Colonic mucosa (tissue), 4 donors: ENCODE measurements at places on chromosomes 7 and 10. TPM values are rescaled to one million over a fixed set of nuclear protein-coding genes. Genes with fewer than 3 reads are reported as not detected.

GRCh38 chr7:80186721-80187120 is 52.1 kb downstream of the GNAI1 start:
- no peak for DNase-seq
- no peaks in the 10 kb centered on the region for H3K4me1 ChIP-seq
- H3K27ac ChIP-seq, result no peak overlapping the region
- no peaks in the 10 kb centered on the region for H3K27me3 ChIP-seq
- H3K4me3 ChIP-seq, result no peak overlapping the region
- H3K36me3 ChIP-seq, result no peaks in the 10 kb centered on the region

DNA sequence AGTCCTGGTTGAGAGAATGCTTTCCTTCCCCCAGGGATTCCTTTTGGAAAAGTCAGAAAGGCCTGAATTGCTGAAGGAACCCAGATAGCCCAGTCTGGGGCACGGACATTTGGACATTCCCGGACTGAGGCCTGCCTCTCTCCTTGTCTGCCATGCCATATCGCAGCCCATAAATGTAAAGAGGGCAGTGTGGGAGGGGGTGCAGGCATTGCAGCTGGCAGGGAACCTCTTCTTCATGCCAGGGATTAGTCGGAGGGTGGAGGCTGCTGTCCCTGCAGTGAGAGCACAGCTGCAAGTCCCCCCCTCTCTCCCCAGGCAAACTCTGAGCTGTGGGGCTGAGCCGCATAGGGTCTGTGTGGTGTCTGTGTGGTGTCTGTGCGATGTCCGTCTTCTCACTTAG is 486.0 kb upstream of the MKI67 start:
- DNase-seq, result no peak
- peaks cover 4% of the 10 kb centered on the region for H3K4me1 ChIP-seq
- no peak overlapping the region for H3K27ac ChIP-seq
- H3K27me3 ChIP-seq, result no peaks in the 10 kb centered on the region

DNA sequence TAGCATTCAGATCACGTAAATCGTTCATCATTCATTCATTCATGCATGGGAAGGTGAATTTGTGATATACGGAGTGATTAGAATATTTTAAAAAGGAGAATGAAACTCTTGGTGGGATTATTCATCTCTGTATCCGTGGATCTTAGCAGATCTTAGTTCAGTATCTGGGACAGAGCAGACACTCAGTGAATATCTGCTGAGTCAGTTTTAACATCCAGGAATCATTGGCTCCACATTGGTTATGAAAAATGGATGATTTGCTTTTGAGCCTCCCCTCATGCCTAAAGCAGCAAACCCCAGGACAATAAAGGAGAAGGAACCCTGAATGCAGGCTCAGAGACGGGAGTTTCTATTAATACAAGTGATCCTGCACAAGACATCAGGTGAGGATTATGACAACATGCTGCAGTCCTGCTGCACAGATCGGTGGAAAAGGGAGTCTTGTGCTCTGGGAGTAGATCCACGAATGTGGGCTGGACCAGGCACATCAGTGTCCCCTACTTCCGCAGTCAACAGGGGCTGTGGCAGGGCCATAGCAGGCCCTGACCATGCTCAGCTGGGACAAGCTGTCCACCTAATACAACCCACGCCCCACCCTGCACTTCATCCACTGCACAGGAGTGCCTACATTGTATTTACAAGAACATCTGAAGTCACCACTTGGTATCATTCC is 26.9 kb upstream of the FIGNL1 start:
- H3K27me3 ChIP-seq, result no peaks in the 10 kb centered on the region
- no peaks in the 10 kb centered on the region for H3K4me1 ChIP-seq
- no peaks in the 10 kb centered on the region for H3K36me3 ChIP-seq
- no peak overlapping the region for H3K4me3 ChIP-seq

DNA sequence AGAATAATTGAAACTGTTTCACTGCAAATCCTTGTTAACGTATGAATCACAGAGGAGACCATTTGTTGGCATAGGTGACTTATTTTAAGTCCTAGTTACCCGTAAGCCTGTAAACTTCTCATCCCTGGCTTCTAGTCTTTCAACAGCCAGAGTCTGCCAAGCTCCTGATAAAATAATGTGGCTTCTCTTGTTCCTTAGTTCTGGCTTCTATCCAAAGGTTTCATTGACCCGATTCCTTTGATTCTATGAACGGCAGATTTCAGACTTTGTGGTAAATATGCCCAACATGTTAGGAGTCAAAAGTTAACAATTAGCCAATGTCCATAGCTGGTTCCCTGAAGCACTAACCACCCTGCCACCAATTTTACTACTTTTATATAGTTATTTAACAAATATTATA is 23.3 kb downstream of the DNAH11 start:
- no peaks in the 10 kb centered on the region for H3K27me3 ChIP-seq
- no peak for DNase-seq
- no peaks in the 10 kb centered on the region for H3K4me1 ChIP-seq
- H3K4me3 ChIP-seq, result no peak overlapping the region
- no peak overlapping the region for H3K27ac ChIP-seq

GRCh38 chr7:50952544-50952943 is 169.8 kb upstream of the GRB10 start:
- no peaks in the 10 kb centered on the region for H3K36me3 ChIP-seq
- DNase-seq, result no peak
- no peak overlapping the region for H3K27ac ChIP-seq
- no peak overlapping the region for H3K4me3 ChIP-seq
- no peaks in the 10 kb centered on the region for H3K27me3 ChIP-seq
- no peaks in the 10 kb centered on the region for H3K4me1 ChIP-seq

- H3K4me3 ChIP-seq, result no peak overlapping the region
- DNase-seq, result no peak
- H3K36me3 ChIP-seq, result no peaks in the 10 kb centered on the region
- no peaks in the 10 kb centered on the region for H3K4me1 ChIP-seq
Measured at GRCh38 chr7:131219312-131220041, 108.2 kb upstream of the MKLN1 start.

DNA sequence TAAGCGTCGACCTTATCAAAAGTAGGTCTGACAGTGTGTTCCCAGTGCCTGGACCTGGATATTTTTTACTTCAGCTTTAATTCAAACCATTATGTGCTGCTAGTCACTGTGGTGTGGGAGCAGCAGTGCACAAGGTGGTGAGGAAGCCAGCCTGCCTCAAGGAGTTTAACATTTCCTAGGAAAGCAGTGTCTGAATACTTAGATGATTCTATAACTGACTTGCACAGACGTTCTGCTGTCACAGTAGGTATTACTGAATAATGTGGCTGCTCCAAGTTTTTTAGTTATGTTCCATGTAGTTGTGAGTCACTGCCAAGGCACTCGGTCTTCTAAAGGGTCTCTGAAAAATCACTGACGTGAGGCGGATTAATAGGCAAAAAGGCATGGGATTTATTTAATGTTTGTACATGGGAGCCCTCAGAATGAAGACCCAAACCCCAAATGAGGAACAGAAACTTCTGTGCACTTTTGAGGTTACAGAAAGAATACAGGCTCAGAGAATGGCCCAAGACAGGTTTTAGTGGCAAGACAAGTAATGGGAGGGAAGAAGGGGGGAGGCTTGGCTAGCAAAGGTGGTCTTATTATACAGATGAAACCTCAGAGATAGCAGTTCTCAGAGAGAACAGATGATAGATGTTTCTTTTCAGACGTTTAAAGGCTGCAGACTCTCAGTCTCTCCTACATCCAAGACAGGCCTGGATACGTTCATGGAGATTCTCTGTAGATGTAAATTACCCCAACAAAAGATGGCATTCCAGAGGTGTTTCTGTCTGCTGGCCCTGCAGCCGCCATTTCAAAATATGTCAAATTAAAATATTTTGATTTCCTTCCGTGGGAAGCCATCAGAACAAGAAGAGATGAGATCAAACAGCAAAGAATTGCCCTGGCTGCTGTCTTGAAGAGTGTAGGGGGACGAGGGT is 209.3 kb downstream of the SDK1 start:
- H3K27me3 ChIP-seq, result no peaks in the 10 kb centered on the region
- H3K4me3 ChIP-seq, result no peak overlapping the region
- H3K36me3 ChIP-seq, result no peaks in the 10 kb centered on the region
- no peak for DNase-seq
- H3K27ac ChIP-seq, result no peak overlapping the region

DNA sequence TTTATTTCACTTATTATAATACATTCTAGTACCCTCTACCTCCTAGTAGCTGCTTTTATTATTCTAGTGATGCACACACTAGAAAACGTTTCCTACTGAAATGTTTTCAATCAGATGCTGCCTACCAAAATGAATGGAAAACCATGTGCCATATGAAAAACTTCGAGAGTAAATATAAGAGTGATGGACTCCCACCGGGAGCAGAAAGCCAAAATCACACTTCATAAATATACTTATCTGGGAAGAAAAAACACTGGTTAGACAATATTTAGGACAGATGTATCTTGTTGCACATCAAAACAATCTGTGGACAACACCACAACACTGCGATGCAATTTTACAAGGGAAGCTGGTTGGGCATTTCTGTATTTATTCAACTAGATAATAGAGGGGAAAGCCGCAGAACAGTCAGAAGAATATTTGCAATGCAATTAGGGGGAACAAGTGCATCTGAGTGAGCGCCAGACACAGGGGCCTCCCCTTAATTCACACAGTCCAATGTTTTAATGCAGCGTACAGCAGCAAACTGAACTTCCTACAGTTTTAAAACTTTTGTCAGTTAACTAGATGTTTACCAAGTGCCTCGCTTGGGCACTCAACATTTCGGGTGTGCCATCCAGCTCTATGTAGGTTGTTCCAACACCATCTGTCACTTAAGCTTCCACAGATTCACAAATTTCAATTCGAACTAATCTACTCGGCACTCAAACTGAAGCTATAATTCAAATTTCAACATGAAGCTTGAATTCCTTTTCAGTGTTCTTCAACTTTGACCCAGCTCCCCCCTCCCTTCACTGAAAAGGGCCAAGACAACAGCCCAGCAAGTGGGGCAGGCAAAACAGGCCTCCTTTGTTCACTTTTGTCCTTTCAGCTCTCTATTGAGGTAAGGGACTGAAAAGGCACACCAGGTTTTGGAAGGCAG is 7.4 kb downstream of the NRCAM start:
- no peak overlapping the region for H3K27ac ChIP-seq
- no peak for DNase-seq
- H3K36me3 ChIP-seq, result no peaks in the 10 kb centered on the region
- no peaks in the 10 kb centered on the region for H3K4me1 ChIP-seq
- no peak overlapping the region for H3K4me3 ChIP-seq

DNA sequence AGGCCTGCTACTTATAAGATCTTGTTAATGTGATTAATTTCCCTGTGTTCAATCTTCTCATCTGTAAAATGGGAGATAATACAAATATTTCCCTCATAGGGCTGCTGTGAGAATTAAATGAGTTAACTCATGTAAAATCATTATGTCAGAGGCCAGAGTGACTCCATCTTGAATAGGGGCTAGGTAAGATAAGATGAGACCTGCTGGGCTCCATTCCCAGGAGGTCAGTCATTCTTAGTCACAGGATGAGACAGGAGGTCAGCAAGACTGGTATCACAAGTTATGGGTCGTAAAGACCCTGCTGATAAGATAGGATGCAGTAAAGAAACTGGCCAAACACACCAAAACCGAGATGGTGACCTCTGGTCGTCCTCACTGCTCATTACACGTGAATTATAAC is 200.7 kb downstream of the CYP26A1 start:
- DNase-seq, result no peak
- no peaks in the 10 kb centered on the region for H3K27me3 ChIP-seq
- no peak overlapping the region for H3K27ac ChIP-seq
- no peak overlapping the region for H3K4me3 ChIP-seq

- no peak overlapping the region for H3K4me3 ChIP-seq
- no peak overlapping the region for H3K27ac ChIP-seq
- H3K4me1 ChIP-seq, result no peaks in the 10 kb centered on the region
- H3K36me3 ChIP-seq, result no peaks in the 10 kb centered on the region
- no peak for DNase-seq
Measured at GRCh38 chr7:85456254-85456653, 269.4 kb upstream of the SEMA3D start.

DNA sequence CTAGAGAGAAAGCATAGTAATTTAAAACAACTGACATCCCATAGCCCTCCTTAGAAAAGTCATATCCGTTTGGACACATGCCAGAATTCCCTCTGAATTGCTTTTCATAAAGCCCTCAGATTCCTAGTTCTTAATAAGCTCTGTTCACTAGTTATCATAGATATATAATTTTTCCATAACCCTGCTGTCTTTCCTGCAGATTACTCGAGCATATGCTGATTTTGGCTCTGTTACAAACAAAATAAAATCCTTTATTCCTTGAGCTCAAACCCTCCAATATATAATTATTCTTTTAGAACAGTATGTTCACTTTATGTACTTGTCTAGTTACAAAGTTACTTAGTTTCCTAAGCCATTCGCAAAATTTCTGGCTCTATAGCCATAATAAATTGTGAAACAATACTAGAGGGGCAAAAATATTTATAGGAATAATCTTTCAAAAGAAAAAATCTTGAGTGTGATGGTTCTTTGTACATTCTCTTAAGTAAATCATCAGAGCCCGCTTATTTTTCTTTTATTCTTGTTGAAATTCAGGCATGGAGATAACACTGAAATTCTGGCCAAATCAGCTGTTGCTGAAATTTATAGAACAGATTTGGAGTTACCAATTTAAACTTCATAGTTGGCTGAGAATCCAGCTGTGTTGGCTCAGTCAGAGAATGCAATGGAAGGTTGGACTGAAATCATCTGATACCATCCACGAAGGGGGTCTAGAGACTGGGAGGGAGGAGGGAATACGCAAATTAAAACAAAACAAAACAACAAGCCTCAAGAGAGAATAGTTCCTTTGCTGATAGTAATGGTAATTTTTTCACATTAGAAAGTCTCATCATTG is 146.1 kb upstream of the TMEM196 start:
- no peak for DNase-seq
- no peaks in the 10 kb centered on the region for H3K4me1 ChIP-seq
- no peaks in the 10 kb centered on the region for H3K27me3 ChIP-seq
- H3K4me3 ChIP-seq, result no peak overlapping the region

DNA sequence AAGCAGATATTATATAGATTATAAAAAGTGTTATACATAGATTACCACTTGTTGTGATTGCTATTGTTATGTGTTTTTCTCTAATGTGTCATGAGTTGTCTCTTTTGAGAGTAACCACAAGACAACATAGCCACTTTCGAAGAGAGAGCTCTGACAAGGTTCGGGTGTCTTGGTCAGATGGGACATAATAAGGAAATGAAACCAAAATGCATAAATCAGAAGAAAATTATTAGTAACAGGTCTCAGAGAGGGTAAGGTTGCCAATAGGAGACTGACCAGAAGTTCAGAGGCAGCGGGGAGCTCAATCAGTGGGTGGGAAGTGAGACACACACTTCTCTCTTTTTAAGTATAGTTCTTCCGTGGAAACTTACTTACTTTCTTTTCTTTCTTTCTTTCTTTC is 639.2 kb upstream of the POT1 start:
- no peak for DNase-seq
- H3K36me3 ChIP-seq, result no peaks in the 10 kb centered on the region
- no peaks in the 10 kb centered on the region for H3K4me1 ChIP-seq
- H3K27ac ChIP-seq, result no peak overlapping the region

The ACSL5 gene
- 208 TPM for total RNA-seq

The TFPI2 gene
- total RNA-seq, result 0.30 TPM

The TWNK gene
- 4.6 TPM for total RNA-seq

The MYL10 gene
- total RNA-seq, result not detected

The APBB1IP gene
- total RNA-seq, result 2.8 TPM

The CFAP69 gene
- total RNA-seq, result 3.6 TPM

The PLXNA4 gene
- 0.77 TPM for total RNA-seq

The OR2A42 gene
- not detected for total RNA-seq

The AKR1C2 gene
- 8.5 TPM for total RNA-seq

The GNB2 gene
- total RNA-seq, result 292 TPM

The PRKG1 gene
- 16.6 TPM for total RNA-seq

The CCDC126 gene
- 10.6 TPM for total RNA-seq
